ENCODE measurements at places on chromosomes 2 and 18.

- DNase-seq: no peak
Measured at GRCh38 chr2:15729709-15730544, 138.3 kb downstream of the DDX1 start.

GRCh38 chr2:183000846-183001245, 37.4 kb downstream of the NCKAP1 start:
- no peak for DNase-seq

DNA sequence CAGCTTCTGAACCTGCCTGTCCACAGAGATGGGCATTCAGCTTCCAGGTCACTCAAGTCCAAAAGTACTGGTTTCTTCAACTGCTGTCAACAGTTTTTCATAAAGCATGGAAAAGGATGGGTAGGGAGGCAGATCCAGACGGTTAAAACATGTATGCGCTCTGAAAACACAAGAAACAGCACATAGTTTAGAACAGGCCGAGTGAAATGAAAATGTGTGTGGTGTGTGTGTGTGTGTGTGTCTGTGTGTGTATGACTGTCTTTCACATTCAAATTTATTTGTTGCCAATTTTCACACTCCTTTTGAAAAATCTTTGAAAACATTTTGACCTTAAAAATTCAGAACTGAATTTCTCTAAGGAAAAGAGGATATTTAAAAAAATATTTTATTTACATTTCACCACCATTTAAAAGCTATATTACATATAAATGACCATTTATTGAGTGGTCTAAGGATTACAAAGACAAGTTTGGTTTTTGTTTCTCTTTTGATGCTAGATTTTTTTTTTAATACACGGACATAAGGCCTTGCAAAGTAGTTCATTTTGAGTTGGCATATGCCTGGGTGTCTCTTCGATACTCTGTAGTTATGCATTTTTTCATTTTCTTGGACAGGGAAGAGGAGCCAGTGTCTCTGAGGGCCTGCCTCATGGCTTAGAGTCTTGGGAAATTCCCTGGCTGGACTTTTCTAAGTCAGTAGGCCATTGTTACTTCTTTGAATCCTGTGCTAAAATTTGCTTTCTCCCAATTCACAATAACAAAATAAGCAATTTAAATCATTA, 30.0 kb upstream of the STK17B start:
- DNase-seq: no peak

DNA sequence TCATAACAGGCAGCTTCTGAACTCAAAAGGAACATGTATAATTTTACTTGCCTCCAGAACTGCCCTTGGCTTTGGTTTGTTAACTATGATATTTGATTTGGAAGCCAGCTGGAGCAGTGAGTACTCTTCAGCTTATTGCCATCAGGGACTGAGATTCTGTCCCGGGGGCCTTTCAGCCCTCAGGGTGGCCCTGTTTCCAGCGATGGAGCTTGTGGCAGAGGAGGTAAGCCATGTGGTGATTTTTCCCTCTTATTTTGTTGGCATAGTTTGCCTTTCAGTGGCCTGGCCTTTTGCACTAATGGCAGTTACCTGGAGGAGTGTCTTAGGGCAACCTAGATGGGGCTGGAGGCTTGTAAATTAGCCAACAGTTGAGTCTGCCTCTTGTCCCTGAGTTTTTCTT, 1955.0 kb upstream of the LRRTM1 start:
- no peak for DNase-seq

DNA sequence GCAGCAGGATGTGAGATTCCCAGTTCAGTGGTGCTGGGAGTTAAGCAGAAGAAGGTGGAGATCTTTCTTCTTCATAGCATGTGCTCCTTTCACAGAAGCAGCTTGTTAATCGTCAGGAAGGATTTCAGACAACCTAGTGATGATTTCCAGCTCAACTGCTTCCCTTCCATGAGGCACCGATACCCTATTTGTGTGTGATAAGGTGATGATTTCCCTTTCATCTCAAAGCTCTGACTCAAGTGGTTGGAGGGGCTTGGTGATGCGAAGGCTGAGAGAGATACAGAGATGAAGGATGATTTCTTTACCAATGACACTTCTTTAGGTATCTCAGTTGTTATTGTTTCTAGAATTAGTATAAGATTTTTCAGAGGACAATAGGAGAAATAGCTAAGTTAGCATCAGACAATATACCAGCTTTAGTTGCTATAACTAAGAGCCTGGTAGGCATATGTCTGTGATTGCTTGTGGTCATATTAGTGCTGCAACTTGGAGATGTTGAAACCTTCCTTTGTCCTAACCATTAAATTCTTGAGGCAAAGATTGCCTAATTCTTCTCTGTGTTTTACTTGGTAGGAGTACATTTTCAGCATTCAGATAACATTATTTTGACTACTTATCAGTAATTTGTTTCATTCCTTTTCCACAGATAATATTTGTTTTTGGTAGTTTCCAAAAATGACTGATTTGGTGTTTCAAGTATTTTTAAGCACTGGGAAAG, 111.3 kb downstream of the PLCL1 start:
- DNase-seq: no peak

DNA sequence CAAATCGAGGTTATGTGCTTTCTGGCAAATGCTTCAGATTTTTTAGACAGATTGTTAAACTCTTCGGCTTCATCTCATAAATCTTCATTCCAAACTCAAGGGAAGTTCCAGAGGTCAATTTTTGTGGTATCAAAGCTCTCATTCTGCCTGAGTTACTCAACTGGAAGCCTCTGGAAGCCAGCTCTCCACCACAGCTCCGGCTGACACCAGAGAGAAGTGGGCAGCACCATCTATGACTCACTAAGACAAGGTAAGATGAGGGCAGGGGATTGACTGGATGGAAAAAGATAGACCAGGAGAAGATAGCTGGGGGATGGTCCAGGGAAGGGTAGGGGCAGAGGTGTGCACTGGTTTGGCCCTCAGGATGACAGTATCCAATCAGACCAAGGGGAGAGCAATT, 137.3 kb upstream of the HNRNPA3 start:
- no peak for DNase-seq

- no peak for DNase-seq
Measured at GRCh38 chr2:236874866-236875481, 210.7 kb upstream of the COPS8 start.

GRCh38 chr2:215437614-215438013, 1.7 kb upstream of the FN1 start:
- no peak for DNase-seq

DNA sequence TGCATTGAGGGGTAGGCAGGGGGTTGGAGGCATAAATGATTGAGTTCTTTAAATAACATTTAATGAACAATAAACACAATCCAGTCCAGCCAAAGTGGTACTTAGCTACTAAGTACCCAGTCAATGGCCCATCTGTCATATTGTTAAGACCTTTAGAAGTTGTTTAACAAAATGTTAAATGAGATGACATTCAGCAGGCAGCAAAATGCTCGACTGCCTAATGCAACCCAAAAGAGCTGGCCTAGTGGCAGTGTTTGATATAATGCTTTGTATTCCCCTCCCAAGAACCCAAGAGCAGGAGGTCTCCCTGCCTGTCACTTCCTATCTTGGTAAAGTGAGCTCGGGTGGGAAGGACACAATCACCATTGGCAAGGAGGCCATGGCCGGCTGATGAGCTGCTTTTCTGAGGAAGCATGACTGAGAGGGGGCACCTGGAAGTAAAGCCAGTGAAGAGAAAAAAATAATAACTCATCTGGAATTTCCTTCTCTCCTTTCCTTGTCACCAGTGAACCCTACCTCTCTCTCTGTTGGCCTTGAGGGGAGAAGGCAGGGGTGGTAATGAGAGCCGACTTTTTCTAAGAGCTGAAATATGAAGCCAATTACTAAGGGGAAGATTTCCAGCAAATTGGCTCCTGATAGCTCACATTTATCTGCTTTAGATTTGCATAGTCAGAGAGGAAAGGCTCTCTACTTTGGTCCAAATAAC, 140.6 kb downstream of the C1D start:
- DNase-seq: no peak

DNA sequence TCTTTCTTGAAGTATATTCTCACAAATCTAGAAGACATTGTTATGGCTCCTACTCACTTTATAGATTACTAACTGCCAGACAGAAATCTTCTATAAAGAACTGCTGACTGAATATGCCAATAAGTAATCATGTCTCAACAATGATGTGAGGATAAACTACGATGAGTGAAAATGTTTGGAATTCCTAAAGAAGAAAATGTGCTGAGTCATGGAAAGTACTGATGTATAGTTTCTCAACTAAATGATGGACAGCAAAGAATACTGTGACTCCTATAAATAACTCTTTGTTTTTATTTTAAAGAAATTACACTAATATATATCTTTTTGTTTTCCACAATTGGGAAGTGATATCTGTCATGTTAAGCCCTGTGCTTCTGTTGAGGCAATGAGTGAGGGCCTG, 232.9 kb downstream of the LNPK start:
- no peak for DNase-seq

- no peak for DNase-seq
Measured at GRCh38 chr2:172919732-172920131, 155.9 kb upstream of the MAP3K20 start.

DNA sequence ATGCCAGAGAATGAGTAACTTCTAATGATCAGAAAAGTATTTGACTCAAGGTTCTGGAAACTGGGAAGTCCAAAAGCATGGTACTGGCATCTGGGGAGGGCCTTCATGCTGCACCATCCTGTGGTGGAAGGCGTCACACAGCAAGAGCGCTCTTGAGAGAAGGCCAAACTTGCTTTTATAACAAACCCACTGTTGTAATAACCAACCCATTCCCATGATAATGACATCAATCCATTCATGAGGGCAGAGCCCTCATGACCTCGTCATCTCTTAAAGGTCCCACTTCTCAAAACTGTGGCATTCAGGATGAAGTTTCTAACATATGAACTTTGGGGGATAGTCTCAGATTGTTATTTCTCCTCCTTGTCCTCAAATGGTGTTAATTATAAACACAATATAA, 67.8 kb downstream of the COA5 start:
- no peak for DNase-seq

GRCh38 chr18:46013484-46014189, 46.5 kb upstream of the EPG5 start:
- no peak for DNase-seq

- no peak for DNase-seq
Measured at GRCh38 chr2:32884346-32884745, 62.4 kb upstream of the LTBP1 start.

DNA sequence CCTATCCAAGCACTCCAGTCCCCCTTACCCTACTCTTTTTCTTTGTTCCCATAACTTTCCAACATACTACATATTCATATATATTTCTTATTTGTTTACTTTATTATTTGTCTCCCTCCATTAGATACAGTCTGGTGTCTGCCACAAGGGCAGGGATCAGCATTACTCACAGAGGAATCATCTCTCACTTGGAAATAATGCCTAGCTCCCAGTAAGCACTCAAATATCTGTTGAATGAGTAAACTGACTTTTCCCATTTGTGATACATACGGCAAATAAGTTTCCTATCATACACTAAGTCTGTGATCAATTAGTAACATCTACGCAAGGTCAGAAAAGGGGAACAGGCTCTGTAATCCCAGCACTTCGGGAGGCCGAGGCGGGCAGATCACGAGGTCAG, 18.7 kb downstream of the C1D start:
- DNase-seq: no peak

DNA sequence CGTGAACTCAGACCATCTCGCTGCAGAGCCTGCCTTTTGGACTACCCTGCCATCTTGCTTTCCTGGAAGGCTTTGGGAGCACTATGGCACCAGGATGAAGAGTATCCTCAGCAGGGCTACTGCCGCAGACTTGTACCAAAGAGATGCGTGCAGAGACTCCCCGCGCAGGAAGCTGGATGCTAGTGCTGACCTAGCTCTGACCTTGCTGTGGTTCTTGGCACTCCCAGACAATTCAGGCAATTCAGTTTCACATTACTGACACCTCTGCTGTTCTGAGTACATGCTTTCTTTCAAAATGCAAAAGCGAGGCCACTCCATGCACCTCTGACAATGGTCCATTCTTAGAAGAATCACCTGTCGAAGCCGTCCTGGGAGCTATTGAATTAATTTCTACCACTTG, 251.5 kb upstream of the MEX3C start:
- no peak for DNase-seq

DNA sequence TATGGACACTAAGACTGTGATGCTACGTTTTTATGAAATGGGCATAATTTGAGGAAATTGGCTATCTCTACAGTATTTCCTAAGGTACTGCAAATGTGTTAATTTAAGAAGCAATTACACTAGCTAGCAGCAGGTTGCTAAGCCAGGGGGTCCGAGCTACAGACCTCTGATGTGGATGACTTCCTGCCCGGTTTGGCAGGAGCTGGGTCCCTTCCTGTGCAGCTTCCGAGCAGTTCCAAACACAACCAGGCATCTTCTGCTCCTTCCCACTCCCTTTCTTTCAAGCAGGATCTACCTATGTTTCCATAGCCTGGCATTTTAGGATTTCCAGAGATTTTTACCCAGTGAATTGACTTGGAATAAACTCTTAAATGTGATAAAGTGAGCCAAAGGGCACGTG, 55.7 kb downstream of the SCN2A start:
- DNase-seq: no peak

- no peak for DNase-seq
Measured at GRCh38 chr18:57188851-57189557, 42.1 kb downstream of the BOD1L2 start.

DNA sequence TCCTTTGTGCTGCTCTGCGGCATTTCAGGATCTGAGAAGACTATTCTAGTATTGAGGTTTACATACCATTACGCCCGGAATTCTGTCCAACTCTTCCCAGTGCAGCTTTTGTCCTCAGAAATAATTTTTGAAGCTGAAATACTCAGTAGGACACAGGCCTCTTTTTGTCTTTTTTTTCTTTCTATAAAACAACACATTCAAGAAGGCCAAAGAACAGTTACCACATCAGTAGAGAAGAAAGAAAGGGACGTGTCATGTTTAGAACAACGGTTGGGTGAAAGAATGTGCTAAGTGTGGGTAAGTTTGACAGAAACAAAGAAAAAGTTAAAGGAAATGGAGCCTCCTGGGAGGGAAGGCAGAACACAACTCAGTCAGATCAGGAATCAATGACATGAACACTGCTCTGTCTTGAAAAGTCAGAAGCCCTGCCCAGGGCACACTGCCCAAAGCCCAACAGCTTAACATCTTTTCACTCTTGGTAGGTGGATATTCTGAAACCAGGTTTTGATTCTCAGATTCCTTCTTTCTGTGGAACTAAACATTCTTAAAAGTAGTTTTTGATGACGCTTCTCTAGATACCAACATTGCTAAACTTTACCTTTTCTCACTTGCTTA, 198.6 kb upstream of the CWC22 start:
- DNase-seq: no peak

DNA sequence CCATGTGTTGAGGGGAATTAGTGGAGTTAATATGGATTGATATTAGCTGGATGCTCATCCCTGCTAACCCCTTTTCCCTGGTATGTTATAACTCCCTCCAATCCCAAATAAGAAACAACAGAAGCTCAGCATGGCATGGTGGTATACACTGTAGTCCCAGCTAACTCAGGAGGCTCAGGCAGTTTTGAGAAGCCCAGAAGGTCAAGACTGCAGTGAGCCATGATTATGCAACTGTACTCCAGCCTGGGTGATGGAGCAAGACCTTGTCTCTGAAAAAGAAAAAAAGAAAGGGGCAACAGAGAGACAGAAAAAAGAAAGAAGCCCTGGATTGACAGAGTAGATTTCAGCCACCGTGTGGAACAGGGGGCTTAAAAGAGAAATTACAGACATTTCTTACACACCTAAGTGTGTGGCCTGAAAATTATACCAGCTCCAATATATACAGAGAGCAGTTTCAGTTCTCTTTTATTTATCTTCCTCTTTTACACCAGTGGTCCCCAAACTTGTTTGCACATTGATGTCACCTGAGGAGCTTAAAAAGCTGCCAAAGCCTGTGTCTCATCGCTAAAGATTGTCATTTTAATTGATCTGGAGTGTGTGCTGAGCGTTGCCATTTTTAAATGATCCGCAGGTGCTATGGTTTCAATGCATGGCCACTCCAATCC, 203.6 kb downstream of the UBE2E3 start:
- no peak for DNase-seq

- no peak for DNase-seq
Measured at GRCh38 chr2:191195021-191195420, 44.2 kb upstream of the STAT4 start.
